ENCODE measurements at places on chromosomes 3 and 15.

DNA sequence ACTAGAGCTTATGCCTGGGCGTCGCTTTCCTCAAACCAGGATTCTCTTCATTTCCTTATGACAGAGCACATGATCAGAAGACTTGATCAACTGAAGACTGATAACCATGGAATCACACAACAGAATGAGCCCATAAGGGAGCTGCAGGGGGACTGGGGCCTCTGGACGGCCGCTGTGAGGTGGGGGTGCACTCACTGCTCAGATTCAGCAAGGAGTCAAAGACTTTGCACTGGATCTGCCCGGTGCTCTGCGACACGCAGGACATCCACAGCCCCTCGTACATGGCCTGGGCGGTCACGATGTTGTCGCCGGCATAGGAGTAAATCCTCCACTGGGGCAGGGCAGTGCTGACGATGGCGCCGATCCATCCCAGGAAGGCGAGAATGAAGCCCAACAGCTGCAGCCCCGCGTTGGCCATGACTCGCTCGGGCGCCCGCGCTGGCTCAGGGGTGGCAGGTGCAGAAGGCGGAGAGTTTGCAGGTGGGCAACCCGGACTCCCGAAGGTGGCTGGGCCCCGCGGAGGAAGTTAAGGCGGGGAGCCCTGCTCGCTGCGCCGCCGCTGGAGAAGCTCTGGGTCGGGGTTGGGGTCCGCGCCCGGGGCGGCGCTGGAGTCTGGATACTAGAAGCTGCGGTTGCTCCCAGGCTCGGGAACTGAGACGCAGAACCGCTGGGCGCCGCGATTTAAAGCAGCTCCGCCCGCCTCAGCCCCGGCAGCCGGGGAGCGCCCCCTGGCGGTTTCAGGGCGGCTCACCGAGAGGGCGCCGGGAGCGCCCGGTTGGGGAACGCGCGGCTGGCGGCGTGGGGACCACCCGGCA, at the start of gene CLDN1:
Gene CLDN1, minus strand, starts transcription at position 658 of the 815 bp plus-strand sequence. Its CDS starts 240 bp downstream, at position 418.
- ATAC-seq: peak; percentile 65

DNA sequence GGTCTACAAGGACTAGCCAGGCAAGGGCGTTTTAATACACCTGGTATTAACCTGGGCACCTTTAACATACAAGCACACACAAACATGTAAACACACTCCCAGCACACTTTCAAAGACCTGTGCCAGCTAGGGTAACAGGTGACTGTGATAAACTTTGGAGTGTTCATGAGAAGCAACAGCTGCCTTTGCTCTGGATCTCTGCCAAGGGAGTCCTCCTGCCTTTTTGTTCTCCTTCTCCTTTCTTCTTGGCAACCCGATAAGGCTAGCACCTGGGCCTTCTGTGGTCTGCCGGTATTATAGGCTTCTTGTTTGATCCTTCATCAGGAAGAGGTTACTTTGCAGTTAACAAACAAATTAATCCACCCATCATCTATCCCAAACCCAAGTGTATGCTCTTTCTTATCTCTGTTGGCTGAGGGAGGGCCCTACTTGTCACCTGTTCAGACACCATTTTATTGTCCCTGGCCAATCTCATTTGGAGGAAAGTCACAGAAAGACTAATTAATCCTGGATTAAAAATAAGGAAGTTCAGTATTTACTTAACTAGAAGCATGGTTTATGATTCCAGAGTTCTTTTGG, at the start of gene RETNLB:
Gene RETNLB, minus strand, starts transcription at position 7 of the 579 bp plus-strand sequence. CDS start 225 bp downstream, outside the sequence.
- no peak for ATAC-seq

DNA sequence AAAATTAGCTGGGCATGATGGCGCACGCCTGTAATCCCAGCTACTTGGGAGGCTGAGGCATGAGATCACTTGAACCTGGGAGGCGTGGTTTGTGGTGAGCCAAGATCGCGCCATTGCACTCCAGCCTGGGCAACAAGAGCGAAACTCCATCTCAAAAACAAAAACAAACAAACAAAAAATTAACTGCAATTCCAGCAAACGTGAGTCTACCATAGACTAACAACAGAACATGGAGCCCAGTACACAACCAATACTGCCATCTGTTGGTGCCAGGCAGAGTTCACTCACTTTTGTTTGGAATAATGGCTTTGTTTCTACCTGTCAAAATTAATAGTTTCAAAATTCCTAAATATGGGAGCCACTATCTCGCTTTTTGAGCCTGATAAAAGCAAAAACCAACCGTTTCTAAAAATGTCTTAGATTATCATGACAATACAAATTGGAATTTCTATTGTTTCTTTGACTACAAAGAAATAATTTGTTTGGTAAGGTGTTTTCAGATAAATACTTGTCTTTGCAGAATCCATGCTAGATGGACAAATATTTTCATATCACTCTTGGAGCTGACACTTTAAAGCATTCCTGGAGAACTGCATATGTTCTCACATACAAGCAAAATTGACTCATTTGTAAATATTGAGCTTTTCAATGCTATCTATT, 45.0 kb downstream of the GPR176 start:
- ATAC-seq: no peak

GRCh38 chr15:81296673-81297072, 27.3 kb downstream of the STARD5 start:
- ATAC-seq: peak; percentile 54

- ATAC-seq: no peak
These were observed 3.7 kb upstream of the PLXNB1 start for GRCh38 chr3:48433472-48434118.

- ATAC-seq: no peak
These were observed 182.3 kb downstream of the ADAMTS17 start for GRCh38 chr15:100159436-100159835.

DNA sequence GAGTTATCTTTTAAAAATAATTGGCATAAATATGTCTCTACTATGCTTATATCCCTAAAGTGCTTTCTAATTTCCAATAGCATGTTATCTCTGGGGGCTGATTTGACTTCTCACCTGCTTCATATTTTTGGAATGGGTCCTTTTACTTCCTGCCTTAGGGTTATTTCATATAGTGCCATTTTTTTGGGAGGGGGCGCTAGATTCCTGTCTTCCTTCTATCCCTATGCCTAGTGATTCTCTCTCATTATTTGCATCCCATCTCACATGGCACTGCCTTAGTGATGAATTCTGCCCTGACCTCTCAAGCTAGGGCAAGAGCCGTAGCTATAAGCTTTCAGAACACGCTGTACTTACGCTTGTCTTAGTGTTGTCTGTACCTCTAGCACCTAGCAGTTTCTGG, 150.3 kb upstream of the SLITRK3 start:
- ATAC-seq: no peak

GRCh38 chr3:56610669-56611335, 53.8 kb downstream of the CCDC66 start:
- ATAC-seq: no peak

DNA sequence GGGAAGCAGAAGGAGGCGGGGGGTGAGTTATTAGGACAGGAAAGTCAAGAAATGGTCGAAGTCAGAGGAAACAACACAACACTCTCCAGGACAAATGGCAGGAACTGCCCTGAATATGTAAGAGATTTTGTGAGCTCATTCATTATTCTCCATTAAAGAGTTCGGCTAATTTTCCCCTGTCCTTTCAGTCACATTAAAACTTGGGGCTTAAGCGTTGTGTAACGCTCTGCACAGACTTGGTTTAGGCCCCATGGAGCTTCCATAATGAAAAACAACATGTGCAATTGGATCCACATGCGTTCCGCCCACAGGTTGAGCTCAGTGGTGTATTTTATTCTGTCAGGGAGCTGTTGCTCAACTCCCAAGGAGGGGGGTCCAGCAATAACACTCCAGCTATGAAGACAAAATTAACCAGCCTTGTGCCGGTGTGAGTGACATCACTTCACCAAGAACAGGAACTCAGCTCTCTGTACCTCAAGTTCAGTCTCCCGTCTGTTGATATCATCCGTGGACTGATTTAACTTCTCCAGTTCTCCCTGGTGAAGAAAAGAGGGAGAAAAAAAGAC, 2.3 kb downstream of the SH3BP5 start:
- ATAC-seq: no peak

- ATAC-seq: no peak
These were observed 121.3 kb upstream of the ZNF717 start for GRCh38 chr3:75906555-75907112.

DNA sequence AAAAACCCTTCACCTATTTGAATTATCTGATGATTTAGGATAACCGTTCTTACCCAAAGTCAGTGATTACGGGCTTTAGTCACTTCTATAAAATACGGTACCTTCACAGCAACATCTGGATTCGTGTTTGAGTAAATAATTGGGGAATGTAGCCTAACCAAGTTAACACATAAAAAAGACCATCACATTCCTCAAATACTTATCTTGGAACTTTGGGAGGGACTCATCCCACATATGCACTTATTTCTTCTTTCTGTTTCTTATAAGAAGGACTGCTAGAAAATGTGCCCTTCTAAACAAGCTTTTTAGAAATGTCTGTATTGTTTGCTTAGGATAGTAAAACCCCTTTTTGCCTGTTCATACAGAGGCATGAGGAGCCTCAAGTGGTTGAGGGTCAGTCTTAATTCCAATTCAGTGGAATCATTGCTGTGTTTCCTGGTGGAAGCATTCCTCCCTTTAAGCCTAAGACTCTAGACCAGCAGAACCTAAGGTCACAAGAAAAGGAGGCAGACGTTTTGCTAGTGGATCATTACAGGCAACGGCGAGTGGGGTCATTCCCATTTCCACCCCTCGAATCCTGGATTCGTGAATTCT, 67.5 kb downstream of the TMEM44 start:
- no peak for ATAC-seq

- ATAC-seq: no peak
These were observed 6.0 kb upstream of the CCR8 start for GRCh38 chr3:39323494-39323893.

DNA sequence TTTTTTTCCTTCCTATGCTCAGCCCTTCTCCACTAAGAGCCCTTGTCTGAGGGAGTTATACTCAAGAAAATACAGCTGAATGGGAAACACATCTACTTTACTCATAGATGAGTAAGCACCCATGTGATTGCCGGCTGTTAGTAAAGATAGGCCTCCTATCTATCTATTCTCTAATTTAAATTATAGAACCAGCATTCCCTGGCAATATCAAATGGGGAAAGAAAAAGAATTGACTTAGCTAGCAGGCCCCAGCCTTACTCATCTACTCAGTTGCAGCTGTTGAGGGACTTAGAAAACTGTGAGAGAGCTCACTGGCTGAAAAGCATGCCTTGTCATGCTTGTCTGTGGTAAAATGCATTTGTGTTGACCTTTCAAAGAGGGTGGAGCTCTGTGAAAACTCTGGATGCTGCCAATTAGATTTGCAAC, 116.9 kb upstream of the LRRFIP2 start:
- ATAC-seq: no peak

GRCh38 chr3:46705751-46706552, 4.8 kb downstream of the TMIE start:
- ATAC-seq: no peak

DNA sequence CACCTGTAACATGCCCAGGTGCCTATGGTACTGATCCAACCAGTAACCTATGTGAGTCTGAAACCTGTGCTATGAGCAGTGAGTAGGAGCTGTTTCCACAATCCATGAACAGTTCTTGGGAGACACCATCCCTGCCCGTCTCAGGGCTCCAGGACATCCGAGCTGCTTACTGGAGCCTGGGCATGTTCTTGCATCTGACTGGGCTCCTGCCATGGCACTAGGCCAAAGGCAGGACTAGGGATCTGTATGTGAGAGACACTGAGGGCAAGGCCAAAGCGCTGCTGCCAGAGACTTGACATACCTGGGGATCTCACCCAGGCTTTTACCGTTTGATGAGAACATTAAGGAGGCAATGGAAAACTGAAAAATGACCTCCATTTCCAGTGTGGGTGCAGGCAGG, 59.8 kb downstream of the WDR76 start:
- ATAC-seq: no peak

DNA sequence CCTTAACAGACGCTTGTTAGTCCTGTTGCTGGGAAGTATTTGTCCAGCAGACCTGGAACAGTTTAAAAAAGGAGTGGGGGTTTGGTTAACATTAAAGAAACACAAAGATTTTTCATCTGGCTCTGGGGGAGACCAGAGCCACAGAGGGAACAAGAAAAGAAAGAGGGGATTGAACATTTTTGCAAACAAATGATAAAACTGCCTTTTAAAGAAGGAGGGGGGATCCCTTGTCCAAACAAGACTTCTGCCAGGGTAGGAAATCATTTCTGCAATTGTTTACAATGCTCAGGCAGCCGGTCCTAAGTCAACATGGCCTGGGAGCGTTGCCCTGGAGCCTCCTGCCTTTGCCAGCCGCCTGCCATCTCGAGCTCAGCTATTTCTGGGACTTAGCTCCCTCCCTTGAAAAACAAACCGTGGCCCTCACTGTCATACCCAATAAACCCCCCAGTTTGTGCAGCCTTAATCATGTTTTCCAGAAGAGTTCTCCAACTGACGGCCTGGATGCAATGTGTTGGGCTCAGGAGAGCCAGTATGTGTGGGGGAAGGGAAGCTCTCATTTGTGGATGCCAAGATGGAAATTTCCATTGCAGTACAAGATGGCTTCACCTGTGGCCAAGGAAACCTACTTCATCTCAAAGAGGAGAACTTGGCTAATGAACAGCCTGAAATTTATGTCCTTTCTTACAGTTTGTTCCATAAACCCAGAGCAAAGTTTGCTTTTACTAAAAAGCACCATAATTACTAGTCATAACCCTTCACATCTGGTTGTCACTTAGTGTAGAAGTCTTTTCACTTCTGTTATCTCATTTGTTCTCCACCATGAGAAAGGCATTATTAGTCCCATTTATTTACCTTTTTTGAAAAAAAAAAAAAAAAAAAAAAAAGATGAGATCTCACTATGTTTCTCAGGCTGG, 75.9 kb upstream of the RNU6-1 start:
- no peak for ATAC-seq

DNA sequence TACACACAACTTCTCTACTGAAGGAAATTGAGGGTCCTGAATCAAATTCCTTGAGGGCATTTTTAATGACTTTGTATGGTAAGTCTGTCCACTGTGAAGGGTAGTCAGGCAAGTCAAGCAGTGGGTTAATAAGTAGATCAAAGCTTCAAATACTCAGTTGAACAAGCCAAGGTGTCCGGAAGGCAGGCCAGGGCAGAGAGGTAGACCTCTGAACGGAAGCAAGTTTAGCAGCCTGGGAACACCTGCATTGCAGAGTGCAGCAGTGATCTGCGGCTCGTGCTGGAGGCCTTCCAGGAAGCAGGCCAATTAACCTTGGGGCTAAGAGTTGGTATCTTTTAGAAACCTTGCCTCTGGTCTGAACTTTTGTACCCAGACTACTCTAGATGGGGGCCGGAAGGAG, 143.8 kb downstream of the LRTM1 start:
- no peak for ATAC-seq

DNA sequence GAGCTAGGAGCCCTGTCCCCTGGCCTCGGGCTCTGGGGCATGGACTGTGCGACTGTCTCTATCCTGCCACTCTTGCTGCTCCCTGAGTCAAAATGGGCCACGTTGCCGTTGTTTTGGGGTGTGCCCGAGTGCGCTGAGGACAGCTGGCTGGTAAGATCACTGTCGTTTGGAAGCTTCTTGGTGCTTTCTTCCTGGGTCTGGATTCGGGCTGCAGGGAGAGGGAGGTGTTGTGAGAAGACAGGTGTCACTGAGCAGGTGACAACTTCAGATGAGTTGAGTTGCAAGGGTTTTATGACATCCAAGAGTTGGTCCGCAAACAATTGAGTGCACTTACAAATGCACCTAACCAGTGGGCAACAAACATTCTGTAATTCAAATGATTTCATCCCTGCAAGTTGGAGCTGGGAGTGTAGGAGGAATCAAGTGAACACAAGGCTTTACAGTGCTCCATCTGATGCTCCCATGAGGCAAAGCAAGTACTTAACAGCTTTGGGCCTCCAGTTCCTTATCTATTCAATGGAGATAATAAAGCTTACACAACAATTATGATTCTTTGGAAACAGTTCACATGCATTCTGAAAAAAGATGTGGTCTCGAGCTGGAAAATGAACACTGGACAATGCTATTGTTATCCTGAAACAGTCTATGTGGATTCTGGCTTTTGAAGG, 11.0 kb upstream of the STARD5 start:
- ATAC-seq: no peak

- no peak for ATAC-seq
These were observed 505 bp upstream of the WNT5A start for GRCh38 chr3:55487381-55488241.

All from activated CD4-positive, CD25-positive, alpha-beta regulatory T cell treated with anti-CD3 and anti-CD28 coated beads, Interleukin-2, amount 50 U/mL, for 24 hours (primary cell).